ENCODE measurements at places on chromosomes 16 and 17. TPM values are rescaled to one million over a fixed set of nuclear protein-coding genes. Genes with fewer than 3 reads are reported as not detected.

The ARHGDIG gene
- not detected for total RNA-seq

The NUP93 gene
- 57.5 TPM for total RNA-seq

The LRRC37A gene
- 7.7 TPM for total RNA-seq

The ZMYND15 gene
- total RNA-seq: 7.7 TPM

The HOXB1 gene
- total RNA-seq: not detected

The KRTAP2-2 gene
- total RNA-seq: not detected

The DNAAF1 gene
- total RNA-seq: 0.19 TPM

The TMIGD1 gene
- not detected for total RNA-seq

DNA sequence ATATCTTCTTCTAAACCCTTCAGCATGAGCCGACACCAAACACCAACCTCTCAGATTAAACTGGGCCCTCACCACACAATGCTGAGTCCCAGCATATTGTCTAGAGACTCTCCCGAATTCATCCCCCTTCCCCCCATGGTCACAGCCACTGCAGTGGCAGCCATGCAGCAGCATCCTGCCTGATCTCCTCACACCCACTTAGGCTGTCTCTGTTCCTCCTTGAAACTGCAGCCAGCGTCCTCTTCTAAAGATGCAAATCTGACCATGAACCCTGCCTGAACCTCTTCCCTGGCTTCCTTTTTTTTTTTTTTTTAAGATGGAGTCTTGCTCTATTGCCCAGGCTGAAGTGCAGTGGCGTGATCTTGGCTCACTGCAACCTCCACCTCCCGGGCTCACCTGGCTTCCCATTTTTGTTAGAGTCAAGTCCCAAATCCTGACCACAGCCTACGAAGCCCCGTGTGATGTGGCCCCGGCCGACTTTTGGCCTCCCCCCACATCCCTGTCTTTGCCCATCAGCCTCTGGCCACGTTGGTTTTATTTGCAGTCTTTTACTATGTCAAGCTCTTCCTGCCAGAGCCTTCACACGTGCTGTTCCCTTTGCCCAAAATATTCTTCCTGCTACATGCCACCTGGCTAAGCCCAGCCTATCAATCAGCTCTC is 2.8 kb downstream of the FA2H start:
- no peaks in the 10 kb centered on the region for H3K27me3 ChIP-seq
- H3K4me3 ChIP-seq: no peak overlapping the region
- no peaks in the 10 kb centered on the region for H3K36me3 ChIP-seq
- no peak for DNase-seq
- H3K27ac ChIP-seq: no peak overlapping the region
- H3K4me1 ChIP-seq: no peaks in the 10 kb centered on the region

DNA sequence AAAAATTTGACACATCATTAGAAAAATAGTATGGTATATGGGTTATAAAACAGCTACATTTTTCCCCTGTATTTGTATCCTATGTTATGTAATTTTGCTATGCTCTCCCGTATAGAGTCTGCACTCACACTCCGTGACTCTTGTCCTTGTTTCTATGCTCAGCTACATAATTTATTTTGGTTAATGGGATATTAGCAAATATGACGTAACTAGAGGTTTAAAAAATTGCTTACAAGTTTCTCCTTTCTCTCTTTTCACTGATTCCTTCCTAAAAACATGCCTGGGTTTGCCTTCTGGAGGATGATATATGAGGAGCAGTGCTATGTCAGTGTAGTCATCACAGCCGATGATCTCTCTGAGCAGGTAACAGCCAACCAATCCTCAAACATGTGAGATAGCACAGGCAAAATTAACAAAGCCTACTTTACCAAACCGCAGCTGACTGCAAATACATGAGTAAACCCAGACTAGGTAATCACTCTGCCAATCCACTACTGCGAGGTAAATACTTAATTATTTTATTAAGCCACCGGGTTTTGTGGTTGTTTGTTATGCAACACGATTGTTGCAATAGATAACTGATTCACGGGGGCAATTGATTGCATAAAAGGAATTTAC is 126.9 kb downstream of the KIF2B start:
- DNase-seq: no peak
- no peaks in the 10 kb centered on the region for H3K4me1 ChIP-seq
- H3K36me3 ChIP-seq: no peaks in the 10 kb centered on the region

DNA sequence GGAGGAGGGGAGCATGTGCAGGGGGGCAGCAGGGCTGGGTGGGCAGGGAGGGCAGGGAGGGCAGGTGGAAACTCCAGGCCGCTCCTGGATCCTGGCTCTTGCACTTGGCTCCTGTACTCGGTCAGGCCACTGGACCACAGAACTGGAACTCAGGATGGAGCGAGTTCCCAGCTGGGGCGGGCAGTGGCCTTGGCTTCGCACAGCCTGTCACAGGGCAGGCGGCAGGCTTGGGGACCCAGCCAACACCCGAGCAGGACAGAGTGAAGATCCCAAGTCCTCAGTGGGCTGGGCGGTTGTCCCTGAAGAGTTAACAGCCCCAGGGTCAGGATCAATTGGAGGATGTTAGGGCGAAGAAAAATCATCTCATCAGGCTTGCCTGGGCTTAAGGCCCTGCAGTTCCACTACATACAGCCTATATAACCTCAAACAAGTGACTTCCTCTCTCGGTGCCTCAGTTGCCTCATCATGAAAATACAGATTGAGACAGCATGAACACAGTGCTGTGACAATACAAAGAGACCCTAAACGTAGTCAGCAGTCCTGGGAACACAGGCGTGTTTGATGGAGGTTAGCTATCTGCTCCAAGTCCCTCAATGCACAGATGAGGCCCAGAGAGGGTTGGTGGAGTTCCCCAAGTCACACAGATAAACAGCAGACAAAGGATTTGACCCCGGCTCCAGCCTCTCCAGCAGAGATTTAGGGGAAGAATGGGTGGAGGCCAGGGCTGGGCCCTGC is 21.9 kb downstream of the ZNF423 start:
- H3K27me3 ChIP-seq: no peaks in the 10 kb centered on the region
- no peak for DNase-seq
- no peaks in the 10 kb centered on the region for H3K4me1 ChIP-seq

DNA sequence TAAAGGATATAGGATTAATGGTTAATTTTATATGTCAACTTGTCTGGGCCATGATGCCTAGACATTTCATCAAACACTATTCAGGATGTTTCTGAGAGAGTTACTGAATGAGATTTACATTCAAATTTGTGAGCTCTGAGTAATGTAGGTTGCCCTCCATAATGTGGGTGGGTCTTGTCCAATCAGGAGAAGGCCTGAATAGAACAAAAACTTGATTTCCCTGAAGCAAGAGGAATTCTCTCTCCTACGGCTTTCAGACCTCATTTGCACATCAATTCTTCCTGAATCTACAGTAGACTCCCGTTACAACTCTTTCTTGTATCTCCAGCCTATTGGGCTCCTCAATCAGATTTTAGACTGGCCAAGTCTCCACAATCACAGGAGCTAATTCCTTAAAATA is 377.9 kb upstream of the PMFBP1 start:
- no peaks in the 10 kb centered on the region for H3K4me1 ChIP-seq
- H3K27ac ChIP-seq: no peak overlapping the region
- H3K4me3 ChIP-seq: no peak overlapping the region
- no peak for DNase-seq

- H3K4me1 ChIP-seq: no peaks in the 10 kb centered on the region
- no peaks in the 10 kb centered on the region for H3K36me3 ChIP-seq
- no peaks in the 10 kb centered on the region for H3K27me3 ChIP-seq
- DNase-seq: no peak
- H3K27ac ChIP-seq: no peak overlapping the region
- H3K4me3 ChIP-seq: no peak overlapping the region
Observed at GRCh38 chr17:79160980-79161636, 86.5 kb downstream of the ENGASE start.

GRCh38 chr17:1034652-1035210 is 37.8 kb downstream of the TIMM22 start:
- no peak for DNase-seq
- H3K36me3 ChIP-seq: no peaks in the 10 kb centered on the region
- H3K4me1 ChIP-seq: no peaks in the 10 kb centered on the region
- H3K4me3 ChIP-seq: no peak overlapping the region
- H3K27ac ChIP-seq: no peak overlapping the region
- H3K27me3 ChIP-seq: no peaks in the 10 kb centered on the region

DNA sequence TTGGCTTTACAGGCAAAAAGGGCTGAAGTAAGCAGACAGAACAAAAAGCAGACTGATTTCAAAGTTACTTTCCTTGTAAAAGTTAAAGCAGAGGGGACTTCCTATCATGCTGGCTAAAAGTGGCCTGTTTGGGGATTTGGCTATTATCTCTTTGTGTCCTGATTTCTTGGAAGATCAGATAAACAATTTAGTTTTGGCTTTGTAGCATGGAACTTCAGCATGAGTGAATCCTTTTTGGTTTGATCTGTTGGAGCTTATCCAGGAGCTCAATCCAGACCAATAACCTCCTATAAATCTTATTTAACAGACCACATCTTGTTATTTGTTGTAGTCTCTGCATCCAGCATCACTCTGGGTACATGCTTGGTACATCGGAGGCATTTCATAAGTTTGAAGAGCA is 8.9 kb upstream of the RNF112 start:
- DNase-seq: no peak
- no peak overlapping the region for H3K4me3 ChIP-seq
- H3K4me1 ChIP-seq: no peaks in the 10 kb centered on the region

DNA sequence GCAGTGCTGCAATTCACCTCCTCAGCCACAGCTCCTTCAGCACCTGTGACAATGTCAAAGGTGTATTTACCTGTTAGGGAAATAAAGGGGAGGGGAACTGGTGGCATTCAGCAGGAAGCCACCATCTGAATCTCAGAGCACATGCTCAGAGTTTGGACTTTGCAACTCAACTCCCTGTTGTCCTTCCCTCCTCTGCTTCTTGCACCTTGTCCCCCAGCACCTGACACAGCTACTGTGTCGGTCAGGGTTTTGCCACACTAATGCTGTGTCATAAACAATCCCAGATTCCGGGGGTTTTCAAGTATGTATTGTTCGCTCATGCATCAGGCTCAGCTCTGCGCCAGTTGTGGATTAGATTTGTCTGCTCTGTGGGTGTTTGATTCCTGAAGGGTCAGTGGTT is 43.7 kb downstream of the HSBP1 start:
- no peak for DNase-seq
- H3K4me3 ChIP-seq: no peak overlapping the region
- H3K36me3 ChIP-seq: no peaks in the 10 kb centered on the region
- no peak overlapping the region for H3K27ac ChIP-seq
- no peaks in the 10 kb centered on the region for H3K27me3 ChIP-seq

GRCh38 chr16:85047867-85048455 is 20.4 kb downstream of the KIAA0513 start:
- DNase-seq: no peak
- H3K36me3 ChIP-seq: no peaks in the 10 kb centered on the region
- H3K27me3 ChIP-seq: no peaks in the 10 kb centered on the region
- H3K27ac ChIP-seq: no peak overlapping the region

DNA sequence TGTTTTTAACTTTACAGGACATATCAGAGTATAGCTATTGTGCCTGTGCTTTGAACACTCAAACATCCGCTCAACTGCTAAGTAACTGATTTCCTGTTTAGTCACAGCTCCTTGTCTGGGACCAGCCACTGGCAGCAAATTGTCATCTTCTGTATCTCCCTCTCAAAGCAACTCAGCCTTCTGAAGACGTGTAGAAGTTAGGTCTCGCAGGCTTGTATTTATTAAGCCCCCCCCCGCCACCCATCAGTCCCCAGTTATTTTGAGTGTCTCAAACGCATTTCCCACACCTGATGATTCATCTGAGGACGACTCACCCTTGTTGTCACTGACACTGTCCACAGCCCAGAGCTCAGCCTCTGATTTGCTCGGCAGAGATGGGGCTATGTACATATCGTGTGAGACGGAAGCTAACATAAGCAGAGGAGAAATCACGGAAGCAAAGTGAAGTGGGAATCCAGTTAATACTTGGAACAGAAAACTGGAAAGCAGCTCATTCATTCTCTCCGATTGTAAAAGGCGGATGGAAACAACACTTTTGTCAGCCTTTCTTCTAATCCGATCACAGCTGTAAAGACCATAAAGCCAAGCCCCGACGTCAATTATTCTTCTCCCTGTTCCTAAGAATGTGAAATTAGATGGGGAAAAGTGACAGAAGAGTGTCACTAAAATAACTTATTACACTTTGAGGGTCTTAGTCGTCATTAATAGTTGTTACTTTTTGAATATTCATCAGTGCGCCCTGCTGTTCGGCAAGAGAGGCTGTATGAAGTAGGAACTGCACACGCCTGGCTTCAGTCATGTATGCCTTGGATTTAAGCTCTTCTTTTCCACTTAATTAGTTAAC is 64.2 kb downstream of the PITPNC1 start:
- no peaks in the 10 kb centered on the region for H3K36me3 ChIP-seq
- no peaks in the 10 kb centered on the region for H3K4me1 ChIP-seq
- H3K4me3 ChIP-seq: no peak overlapping the region
- no peaks in the 10 kb centered on the region for H3K27me3 ChIP-seq

DNA sequence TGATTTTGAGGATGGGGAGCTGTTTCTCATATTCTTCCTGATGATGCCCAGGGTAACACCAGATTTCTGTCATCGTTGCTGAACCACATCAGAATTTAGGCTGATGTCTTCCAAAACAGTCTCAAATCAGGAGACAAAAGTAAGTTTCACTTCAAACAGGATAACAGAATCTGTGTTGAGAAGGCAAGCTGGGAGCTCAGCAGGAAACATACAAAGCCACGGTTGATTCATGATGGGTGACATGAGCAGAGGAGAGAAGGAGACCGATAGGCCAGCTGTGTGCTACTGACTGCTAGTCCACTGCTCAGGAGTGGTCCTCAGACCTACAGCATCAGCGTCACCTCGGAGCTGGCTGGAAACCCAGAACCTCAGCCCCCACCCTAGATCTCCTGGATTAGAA is 62.9 kb upstream of the RCVRN start:
- H3K4me3 ChIP-seq: no peak overlapping the region
- DNase-seq: no peak
- H3K36me3 ChIP-seq: no peaks in the 10 kb centered on the region
- no peaks in the 10 kb centered on the region for H3K27me3 ChIP-seq
- no peaks in the 10 kb centered on the region for H3K4me1 ChIP-seq

DNA sequence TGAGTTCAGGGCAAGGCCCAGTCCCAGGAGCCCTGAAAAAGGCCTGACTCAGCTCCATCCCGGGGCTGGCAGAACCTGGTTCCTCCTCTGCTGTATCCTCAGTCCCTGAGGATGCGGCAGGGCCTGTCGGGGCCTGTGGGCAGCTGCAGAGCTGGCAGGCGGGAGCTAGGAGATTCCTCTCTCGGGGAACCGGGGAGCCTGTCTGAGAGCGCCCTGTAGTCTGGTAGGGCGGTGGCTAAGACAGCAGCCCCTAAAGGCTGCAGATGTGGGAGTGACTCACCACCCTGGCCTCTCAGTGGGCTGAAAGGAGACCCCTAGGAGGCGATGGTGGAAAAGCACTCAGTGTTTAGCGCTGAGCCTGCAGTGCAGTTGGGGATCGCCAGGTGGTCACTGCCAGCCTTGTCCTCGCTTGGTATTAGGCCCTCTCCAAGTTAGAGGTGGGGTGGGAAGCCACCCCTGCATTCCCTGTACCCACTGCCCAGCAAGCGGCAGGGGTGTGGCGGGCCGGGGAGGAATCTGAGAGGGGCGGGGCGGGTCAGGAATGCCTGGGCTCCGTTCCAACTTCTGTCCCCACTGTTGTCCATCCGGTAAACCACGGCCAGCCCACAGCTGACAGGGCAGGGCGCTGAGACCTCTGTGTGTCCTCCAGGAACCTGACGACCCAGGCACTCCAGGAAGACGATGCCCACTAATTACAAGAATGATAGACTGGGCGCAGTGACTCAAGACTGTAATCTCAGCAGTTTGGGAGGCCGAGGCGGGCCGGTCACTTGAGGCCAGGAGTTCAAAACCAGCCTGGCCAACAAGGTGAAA is 29.5 kb upstream of the CDH1 start:
- H3K36me3 ChIP-seq: no peaks in the 10 kb centered on the region
- no peak overlapping the region for H3K27ac ChIP-seq
- DNase-seq: no peak
- H3K4me3 ChIP-seq: no peak overlapping the region
- H3K4me1 ChIP-seq: no peaks in the 10 kb centered on the region
- no peaks in the 10 kb centered on the region for H3K27me3 ChIP-seq
